CD14-positive monocyte (primary cell): ENCODE measurements at places on chromosomes 2 and 18.

GRCh38 chr18:48740851-48741485 lies 202.1 kb downstream of the CTIF start:
- no peak for DNase-seq

GRCh38 chr2:31049264-31049663 lies 89.0 kb downstream of the GALNT14 start:
- DNase-seq = no peak

DNA sequence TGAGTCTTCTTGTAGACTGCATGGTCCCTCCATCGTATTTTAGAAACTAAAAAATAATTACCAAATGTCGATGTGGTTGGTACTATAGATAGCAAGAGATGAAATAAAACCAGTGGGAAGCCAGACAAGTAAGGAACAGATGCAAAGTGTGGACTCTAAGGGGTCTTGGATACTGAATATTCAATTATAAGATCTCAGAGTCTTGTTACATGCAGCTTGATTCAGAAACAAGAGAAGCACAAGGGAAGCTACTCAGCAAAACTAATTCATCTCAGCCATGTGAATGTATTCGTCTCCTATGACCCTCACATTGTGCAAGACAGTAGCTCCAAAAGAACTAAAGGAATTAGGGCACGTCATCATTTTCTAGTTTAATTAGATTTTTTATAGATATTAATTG lies 80.9 kb downstream of the CDH20 start:
- no peak for DNase-seq

DNA sequence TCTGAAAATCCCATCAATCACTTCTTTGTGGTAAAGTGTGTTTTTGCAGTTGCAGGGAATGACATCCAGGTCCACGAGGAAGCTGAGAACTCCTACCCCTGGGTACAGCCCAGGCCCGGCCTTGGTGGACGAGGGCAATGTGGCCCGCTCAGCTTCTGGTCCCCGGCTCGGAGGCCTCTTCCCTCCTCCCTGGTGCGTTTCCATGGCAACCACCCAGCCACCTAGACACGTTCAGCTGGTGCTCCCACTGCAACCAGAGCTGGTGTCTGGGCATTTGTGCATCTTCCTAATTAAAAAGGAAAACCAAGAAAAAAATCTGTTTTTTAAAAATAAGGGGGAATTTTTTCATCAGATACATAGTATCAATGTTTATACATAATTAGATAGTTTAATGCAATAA lies 603.6 kb upstream of the SALL3 start:
- DNase-seq = no peak
